Fibroblast of skin of right quadriceps (primary cell): ENCODE measurements at places on chromosomes 3 and 15.

- DNase-seq: no peak
These were observed 285.1 kb downstream of the LPP start for GRCh38 chr3:188439080-188439479.

DNA sequence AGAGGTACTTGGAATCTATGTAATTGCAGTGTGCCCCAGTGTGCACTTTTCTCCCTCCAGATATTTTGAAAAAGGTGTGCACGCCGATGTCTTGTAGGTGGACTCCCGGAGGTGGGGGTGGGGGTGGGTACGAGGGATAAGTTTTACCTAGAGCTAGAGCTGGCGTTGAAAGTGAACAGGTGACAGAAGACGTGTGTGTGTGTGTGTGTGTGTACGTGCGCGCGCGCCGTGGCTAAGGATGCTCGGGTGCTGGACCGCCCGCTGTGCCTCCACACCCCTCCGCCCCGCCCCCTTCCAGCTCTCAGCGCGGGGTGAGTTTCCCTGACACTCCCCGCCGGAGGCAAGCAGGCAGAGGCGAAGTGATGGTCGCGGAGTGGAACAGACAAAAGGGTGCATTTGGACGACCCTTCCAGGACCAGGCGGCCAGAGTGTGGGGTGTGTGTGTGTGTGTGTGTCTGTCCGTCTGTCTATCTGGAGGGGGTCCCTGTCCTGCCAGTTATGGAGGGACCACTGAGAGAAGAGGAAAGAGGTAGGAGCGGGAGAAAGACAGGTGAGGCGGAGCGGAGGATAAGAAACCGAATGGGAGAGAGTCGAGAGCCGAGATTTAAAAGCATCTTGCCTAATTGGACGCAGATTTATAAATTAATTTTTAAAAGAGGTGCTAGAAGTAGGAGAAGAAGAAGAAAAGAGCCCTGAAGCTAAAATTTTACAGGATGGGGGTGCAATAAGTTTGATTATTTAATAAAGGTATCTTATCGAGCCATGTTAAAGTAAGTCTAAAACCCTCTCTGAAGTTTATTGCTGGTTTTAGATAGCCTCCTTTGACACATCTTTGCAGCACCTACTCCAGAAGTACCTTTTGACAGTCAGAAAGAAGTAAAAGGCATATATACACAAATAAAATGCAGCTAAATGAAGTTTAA lies 335.8 kb upstream of the THRB start:
- DNase-seq: no peak

DNA sequence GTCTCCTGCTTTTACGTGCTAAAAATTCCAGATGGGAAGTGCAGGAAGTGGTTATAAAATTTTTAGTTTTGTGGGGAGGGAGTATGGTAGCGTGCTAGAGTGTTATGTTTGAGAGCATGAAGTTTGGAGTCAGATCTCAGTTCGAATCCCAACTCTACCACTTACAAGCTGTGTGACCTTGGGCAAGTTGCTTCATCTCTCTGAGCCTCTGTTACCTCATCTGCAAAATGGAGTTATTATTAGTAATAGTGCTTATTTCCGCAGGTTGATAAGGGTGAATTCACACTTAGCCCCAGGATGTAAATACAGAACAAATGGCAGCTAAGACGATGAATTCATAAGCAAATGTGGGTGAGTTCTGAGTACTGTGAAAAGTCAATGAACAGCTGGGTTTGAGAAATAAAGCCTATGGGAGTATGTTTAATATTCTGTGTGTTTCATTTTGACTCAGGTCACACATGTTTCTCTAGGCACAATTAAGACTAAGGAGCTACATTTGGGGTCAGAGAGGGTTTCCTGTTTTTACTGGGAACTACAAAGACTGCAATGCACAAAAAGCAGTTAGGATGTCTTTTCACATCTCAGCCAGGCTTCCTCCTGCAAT lies 73.1 kb upstream of the FEZF2 start:
- no peak for DNase-seq

DNA sequence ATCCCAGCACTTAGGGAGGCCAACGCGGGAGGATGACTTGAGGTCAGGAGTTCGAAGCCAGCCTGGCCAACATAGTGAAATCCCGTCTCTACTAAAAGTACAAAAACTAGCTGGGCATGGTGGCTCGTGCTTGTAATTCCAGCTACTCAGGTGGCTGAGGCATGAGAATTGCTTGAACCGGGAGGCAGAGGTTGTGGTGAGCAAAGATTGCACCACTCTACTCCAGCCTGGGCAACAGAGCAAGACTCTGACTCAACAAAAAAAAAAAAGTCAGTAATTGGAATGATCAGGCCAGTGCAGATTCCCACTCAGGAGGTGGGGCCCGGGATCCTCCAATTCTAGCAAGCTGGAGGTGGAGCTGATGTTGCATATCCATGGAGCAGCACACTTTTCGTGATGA lies 5.6 kb downstream of the CFAP92 start:
- no peak for DNase-seq

DNA sequence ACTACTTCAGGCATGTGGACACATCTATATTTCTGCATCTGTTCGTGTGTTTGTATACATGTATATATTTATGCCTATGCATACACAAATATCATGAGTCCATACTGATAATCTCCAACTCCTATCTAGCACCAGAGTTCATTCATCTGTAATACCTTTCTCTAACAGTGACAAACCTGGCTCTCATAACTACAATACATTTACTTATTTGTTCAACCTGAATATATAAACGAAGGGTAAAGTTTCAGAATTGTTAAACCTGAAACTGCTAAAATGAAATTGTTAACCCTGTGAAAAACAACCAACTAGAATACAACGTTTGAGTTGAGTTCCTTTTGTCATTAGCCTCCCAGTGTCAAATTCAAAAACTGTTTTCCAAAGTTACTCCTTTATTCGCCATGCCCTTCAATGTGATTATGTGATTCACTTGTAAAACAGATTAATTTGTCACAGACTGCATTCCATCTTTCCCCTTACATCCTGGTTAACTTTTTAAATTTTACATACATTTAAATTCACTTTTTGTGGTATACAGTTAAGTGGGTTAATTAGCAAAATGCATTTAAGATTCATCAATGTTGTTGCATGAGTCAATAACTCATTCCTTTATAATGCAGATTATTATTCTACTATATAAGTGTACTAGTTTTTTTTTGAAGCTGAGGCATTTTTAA lies 58.5 kb downstream of the PIK3R4 start:
- no peak for DNase-seq

GRCh38 chr15:72184165-72184811 lies 13.3 kb downstream of the GRAMD2A start:
- DNase-seq: no peak

GRCh38 chr3:183411216-183411922 lies 17.1 kb downstream of the MCF2L2 start:
- DNase-seq: no peak

GRCh38 chr15:69652751-69653305 lies 200.2 kb downstream of the RPLP1 start:
- DNase-seq: no peak

GRCh38 chr3:183385698-183386613 lies 42.5 kb downstream of the MCF2L2 start:
- DNase-seq: peak; percentile 60

DNA sequence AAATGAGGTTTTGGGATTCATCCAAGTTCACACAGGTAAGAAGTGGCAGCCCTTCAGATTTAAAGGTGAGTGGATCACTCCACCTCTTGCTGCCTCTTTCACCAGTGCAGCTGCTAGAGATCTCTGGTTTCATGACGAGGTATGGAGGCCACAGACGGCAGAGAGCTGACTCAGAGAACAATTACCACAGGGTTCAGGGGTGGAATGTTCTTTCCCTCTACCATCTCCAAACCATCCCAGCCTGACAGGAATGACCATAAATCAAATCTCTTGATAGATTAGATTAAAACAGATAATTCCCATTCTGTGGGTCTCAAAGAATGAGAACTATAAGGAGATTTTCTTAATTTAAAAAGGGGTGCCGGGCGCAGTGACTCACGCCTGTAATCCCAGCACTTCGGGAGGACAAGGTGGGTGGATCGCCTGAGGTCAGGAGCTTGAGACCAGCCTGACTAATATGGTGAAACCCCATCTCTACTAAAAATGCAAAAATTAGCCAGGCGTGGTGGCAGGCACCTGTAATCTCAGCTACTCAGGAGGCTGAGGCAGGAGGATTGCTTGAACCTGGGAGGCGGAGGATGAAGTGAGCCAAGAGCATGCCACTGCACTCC lies 174.2 kb upstream of the ATP11B start:
- peak; percentile 35 for DNase-seq

GRCh38 chr3:76044601-76045600 lies 259.6 kb upstream of the ZNF717 start:
- no peak for DNase-seq

DNA sequence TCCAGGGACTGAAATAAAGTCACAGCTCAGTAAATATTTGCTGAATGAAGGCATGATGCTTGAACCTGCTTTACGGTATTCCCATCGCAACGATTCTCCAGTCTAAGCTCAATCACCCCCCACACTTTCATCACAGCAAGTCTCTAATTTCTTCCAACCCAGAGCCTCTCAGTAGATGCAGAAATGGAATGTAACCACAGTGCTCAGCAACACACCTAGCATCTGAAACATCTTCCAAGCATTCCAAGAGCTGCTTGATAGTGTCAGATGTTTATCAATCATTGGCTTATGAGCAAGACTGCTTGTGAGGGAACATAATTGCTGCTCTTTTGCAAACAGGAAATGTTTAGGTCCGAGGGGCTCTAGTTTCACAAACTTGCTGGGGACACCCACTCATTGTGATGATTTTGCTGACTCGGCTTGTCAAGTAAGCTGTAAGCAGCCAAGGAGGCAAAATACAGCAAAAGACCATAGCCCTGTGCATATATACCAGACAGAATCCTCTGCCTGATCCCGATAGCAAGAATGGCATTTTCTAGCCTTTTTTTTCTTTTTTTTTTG lies 751.2 kb downstream of the NR2F2 start:
- no peak for DNase-seq

DNA sequence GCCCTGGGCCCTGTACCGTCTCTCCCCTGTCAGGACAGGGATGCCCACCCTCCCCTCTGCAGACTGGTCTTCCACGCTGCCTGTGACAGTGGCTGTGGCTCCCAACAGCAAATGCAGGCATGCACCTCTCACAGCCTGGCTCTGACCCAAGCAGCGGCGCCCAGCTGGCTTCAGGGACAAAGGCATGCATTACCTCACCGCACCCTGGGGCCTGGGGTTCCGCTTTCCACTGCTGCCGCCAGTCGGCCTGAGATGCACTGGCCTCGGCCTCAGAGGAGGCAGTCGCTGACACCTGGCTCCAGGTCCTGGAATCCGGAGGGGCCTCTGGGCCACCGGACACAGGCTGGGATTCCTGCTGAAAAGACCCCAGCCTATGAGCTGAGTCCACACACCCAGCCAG lies 70.3 kb downstream of the SCN5A start:
- DNase-seq: no peak

- DNase-seq: no peak
These were observed 305.5 kb downstream of the GRM7 start for GRCh38 chr3:7166460-7166859.

- peak; percentile 68 for DNase-seq
These were observed 7.8 kb downstream of the ANAPC13 start for GRCh38 chr3:134477938-134478337.

GRCh38 chr3:147367676-147368075 lies 38.7 kb downstream of the ZIC4 start:
- no peak for DNase-seq

GRCh38 chr3:61688307-61688984 lies 127.1 kb downstream of the PTPRG start:
- DNase-seq: no peak

DNA sequence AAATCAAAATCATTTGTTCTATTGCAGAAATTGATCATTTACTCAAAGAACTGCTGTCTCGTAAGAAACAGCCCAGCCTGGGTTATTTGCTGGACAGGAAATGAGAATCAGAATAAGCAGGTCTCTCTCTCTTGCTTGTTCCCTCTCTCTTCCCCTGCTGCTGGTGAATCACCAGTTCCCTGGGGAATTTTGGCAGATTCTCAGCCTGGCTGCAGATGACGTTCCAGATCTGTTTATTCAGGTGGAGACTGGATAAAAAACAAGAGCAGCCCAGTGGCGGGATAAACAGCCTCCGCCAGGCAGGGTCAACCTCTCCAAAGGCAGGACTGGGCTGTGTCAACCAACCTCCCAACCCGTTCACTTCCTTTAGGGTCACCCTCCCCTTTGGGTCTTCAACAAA lies 72.1 kb downstream of the LRIG1 start:
- peak; percentile 99 for DNase-seq

GRCh38 chr15:80551348-80551747 lies 143.8 kb upstream of the ABHD17C start:
- DNase-seq: peak; percentile 45

DNA sequence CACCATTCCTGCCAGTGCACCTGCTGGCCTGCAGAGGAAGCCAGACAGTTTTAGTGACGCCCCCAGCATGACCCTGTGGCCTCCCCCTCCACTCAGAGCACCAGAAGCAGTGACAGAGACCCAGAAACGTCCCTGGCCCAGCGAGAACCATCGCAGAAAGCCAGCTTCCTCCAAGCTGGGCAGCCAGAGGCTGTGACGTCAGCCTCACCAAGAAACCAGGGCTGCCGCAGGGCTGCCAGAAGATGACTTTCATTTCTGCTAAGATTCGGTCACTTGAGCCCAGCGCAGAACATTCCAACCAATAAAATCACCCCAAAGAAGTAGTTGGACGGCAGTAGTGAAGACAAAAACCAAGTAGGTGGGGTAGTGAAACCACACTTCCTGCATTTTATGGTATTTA lies 29.6 kb upstream of the RPL32 start:
- peak; percentile 11 for DNase-seq

GRCh38 chr15:79090487-79091203 lies at the start of gene RASGRF1:
TSS of gene RASGRF1 (minus strand) at chr15:79090780. CDS start at chr15:79090498, 282 bp downstream.
- peak; percentile 6 for DNase-seq

DNA sequence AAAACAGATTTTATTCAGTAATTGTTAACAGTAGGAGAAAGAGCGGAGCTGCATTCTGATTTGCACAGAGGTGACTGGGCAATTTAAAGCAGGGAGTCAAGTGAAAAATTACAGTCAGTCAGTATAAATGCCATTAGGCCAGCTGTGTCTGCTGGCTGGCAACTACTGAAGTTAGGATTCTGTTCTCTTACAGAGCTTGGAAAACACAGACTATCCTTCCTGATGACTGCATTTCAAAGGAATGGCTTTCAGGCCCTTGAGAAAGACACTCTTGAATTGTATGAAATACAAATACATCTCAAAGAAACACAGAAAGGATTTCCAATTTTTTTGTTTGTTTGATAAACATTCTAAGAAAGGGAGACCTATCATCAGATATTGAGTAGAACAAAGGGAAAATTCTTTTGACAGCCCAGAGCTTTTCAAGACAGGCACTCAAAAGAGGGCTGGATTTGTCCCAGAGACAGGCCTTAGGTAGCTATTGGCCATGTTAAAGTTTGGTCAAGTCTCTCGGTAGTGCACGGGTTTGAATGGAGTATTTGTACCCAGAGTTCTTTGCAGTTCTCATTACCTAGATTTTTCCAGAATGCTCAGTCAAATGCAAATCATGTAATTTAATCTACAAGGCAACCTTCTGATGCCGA lies 551.2 kb upstream of the CCDC54 start:
- peak; percentile 75 for DNase-seq
